Endodermal cell (in vitro differentiated cells): ENCODE measurements at places on chromosomes 3 and 15.

GRCh38 chr3:166125179-166125578 lies 288.0 kb upstream of the BCHE start:
- no peak for DNase-seq

GRCh38 chr3:172070802-172071201 lies 31.4 kb downstream of the FNDC3B start:
- no peak for DNase-seq

DNA sequence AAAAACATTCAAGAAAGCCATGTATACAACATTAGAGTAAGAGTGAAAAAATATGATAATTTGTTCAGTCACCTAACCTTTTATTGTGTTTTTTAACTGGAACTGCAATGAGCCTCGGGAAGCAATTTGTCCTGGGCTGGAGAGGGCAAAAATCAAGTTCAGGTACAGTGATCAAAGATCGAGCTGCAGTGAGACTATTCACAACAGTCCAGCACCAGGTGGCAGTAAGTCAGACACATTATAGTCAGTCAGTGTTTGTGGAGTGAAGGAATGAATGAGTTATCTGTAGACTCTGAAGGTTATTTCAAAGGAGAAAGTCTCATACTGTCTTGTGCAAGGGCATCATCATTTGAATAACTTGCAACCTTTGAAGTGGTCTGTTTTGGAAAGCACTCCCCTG lies 116.6 kb downstream of the CHDH start:
- no peak for DNase-seq

DNA sequence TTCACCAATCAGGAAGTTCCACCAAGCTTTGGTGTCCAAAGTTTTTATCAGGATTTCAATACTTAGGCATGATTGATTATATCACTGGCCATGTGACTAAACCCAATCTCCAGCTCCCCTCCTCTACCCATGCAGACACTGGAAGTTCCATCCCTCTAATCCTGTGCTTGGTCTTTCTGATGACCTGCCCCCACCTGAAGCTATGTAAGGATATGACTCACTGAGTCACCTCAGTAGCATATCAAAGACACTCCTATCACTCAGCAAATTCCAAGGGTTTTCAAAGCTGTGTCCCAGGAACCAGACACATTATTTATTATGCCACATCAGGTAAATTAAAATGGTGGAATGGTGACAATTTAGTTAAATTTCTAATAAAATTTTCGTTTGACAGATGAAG lies 158.9 kb downstream of the TAFA4 start:
- no peak for DNase-seq

GRCh38 chr3:186283651-186284348 lies 78.2 kb downstream of the DGKG start:
- DNase-seq, result no peak

- peak; percentile 5 for DNase-seq
Measured at GRCh38 chr3:58359621-58360020, 26.9 kb downstream of the PXK start.

DNA sequence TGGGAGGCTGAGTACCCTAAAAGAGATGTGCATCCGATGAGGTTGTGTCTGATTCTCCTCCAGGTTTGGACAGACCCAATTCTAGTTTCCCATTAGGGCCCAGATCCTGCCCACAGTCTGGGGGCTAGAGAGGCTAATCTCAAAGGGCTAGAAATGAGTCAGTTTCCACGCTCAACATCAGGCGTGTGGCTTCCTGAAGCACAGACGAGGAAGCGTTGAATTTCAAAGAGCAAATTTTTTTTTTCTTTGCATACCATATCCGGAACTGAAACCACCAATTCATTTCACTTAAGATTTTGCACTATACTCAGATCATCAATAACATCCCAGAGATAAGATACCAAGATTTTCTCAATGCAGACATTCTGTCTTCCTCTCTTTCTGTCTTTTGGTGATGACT lies 173.8 kb upstream of the BCL6 start:
- DNase-seq, result no peak

GRCh38 chr15:99446565-99447496 lies 119.0 kb upstream of the MEF2A start:
- DNase-seq, result peak; percentile 52

- DNase-seq, result no peak
Measured at GRCh38 chr15:87949575-87950223, 306.8 kb downstream of the NTRK3 start.

DNA sequence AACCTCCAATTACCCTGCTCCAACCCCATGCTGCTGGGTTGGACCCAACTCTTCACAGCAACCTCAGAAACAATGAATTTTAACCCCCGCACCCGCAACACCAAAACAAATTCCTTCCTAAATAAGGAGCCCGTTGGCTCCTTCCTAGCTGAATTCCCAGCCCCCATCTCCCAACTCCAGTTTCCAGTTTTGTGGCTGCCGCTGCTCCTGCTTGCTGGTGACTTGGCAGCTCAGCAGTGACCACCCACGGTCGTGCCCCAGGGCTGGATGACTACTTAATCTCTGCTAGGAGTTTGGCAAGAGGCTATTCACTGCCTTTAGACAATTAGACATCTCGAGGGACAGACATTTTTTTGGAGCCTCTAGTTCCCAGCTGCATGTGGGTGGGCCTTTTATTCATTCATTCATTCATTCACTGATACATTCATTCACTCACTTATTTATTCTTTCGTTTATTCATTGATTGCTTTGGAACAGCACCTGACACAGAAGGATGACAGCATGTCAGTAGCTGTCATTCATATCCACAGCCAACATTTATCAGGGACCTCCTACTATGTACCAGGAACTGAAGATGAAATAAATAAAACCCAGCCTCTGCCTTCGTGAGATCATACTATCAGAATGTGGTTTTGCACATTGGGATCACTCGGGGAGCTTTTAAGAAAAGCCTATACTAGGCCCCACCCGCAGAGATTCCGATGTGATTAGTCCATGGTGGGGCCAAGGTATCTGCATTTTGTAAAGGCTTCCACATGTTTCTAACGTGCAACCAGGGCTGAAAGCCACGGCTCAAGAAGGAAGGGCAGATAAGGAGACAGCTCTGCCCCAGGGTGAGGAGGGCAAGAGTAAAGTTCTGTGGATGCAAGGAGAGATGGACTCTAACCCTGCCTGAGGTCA lies 256.5 kb downstream of the SHQ1 start:
- peak; percentile 80 for DNase-seq

GRCh38 chr3:190617185-190617584 lies 103.3 kb downstream of the IL1RAP start:
- DNase-seq, result no peak

DNA sequence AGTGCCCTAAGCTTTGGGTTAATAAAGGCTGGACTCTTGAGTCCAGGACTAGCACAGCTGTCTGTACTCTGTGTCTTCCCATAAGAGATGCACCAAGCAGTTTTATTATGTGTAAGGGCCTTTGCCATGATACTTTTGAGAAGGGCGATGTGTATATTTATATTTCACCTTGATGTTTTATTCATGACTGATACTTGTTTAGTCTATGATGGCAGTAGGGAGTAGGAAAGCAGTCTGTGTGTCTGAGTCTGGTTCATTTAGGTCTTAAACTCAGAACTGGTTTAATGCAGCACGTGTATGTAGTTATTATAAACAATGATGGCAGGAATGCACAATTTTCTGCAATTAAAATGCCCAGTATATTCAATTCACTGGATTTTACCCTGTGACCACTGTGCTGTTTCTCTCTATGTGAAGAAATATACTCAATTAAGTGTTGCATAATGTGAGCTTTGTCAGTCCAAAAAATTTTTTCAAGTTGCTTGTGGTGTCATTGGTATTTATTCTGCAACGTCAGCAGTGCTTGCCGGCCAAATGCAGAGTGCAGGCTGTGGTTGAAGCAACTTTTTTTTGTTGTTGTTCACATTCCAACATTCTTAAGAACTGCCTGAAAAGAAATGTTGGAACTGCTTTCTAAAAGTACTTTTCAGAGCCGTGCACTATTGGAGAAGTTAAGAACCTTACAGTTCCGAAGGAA lies 423.7 kb upstream of the SEMA6D start:
- DNase-seq, result no peak

GRCh38 chr15:63889831-63890230 lies 56.1 kb upstream of the HERC1 start:
- DNase-seq, result peak; percentile 23

GRCh38 chr3:138197058-138197457 lies 10.0 kb downstream of the ARMC8 start:
- DNase-seq, result peak; percentile 83

- no peak for DNase-seq
Measured at GRCh38 chr3:186788482-186789370, 5.3 kb downstream of the EIF4A2 start.

DNA sequence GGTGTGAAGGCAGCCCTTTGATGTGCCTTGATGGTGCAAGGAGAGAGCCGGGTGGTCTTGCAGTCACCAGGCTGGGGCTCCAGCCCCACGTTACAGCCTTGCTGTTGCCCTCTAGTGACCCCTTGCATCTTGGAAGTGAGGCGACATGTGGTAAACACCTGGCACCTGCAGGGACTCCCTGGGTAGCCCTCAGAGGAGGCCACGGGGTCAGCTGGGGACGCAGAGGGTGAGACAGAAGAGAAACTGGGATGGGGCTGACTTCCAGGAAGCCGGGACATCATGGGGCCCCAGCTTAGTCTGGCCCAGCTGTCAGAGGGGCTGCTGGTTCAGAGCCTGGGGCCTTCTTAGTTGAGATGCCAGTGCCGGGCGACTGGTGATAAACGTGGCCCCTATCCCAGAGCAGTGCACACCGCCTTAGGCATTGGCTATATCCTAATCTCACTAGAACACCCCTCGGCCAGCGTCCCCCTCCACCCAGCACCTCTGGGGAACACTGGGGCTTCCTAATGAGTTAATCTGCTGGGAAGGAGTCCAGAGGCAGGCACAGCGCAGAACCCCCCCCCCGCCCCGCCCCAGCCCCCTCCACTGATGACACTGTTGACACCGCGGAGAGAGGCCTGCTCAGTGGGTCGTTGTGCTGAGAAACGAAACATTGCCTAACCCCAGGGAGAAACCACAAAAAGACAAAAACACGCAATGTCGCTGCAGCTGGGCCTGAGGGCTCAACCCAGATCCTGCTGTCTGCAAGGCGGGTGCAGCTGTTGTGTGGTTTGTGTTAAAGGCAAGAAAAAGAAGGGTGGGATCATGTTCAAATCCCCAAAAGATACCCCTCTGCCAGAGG lies 60.5 kb upstream of the KLF13 start:
- peak; percentile 45 for DNase-seq

GRCh38 chr15:98330692-98331435 lies 317.5 kb upstream of the IGF1R start:
- DNase-seq, result no peak

DNA sequence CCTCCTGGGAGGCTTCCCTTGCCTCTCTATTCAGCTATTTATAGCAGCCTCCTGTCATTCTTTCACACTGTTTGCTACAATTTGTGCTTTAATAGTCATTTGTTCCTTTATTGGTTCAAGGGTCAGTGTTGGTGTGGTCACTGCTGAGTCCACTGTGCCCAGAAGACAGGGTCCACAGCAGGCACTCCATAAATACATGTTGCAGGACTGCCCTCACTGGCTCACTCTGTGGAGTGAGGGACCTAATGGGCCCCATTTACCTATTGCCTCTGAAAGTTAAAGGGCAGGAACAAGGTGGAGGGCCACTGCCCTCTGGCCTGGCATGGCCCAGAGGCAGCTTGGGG lies 16.8 kb downstream of the MST1R start:
- DNase-seq, result no peak

GRCh38 chr15:31457161-31457560 lies 130.5 kb downstream of the KLF13 start:
- DNase-seq, result peak; percentile 17

GRCh38 chr3:79729096-79729495 lies 38.7 kb downstream of the ROBO1 start:
- DNase-seq, result no peak

DNA sequence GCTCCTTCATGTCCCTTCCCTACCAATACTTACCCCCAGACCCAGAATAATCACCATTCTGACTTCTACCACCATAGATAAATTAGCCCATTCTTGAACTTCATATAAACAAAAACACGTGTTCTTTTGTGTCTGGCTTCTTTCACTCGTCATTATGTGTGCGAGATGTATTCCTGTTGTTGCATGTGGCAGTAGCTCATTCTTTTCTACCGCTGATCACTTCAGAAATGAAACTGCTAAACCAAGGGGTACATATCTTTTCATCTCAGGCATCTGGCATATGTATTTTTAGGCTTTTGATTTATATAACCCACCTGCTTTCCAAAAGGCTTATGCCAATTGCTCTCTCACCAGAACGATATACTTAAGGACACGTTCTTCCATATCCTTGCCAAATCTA lies 13.8 kb upstream of the SCG3 start:
- DNase-seq, result no peak

- no peak for DNase-seq
Measured at GRCh38 chr3:71708476-71709105, 16.6 kb downstream of the EIF4E3 start.

GRCh38 chr3:161386991-161387770 lies 15.9 kb upstream of the SPTSSB start:
- DNase-seq, result no peak

DNA sequence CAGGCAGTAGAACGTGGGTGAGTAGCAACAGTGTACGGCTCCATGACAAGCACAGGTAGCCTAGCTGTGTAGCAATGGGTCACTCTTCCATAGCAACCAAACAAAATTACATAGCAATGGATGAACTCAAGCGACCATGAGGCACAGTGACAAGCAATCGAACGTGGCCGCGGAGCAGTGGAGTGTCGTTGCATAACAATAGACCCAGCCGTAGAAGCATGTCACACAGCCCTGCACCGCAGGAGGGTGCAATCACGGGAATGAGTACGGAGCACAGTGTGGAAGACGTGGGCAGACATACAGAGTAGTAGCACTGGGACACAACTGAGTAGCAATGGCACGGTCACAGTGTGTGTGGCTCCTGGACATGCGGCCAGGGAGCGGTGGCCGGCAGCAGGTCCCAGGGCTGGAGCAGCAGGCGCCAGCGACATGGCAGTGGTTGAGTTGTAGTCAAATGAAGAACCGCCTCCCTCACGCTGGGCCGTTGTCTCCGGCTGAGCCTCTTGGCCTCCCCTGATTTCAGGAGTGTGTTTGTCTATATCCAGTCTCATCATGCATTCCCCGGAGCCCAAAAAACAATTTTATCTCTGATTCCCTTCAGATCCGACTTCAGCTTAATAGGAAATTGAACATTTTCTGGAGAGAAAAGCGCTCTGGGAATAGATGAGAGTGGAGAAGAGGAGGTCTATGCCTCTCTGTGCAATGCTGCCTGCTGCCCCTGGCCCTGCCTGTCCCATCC lies 64.1 kb downstream of the CCDC33 start:
- no peak for DNase-seq

GRCh38 chr3:16316847-16317560 lies 52.0 kb downstream of the OXNAD1 start:
- no peak for DNase-seq
